ENCODE measurements at places on chromosomes 4 and X.

DNA sequence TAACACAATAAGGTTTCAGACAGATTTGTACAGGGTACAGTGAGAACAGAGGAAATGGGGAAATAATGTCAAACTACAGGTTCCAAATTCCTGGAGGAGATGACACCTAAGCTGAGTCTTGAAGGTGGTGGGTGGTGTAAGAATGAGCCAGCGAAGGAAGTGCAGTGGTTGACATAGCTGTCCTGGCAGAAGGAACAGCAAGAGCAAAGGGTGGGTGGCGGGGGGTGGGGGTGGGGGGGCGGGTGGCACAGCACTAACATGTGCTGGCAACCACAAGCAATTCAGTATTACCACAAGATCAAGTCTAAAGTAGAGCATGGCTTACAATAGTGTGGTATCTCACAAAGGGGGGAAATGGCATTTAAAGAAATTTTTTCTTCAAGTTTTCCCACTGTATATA lies 13.1 kb upstream of the G3BP2 start:
- DNase-seq: no peak

- DNase-seq: no peak
Measured at GRCh38 chrX:24494647-24495075, 29.6 kb downstream of the PDK3 start.

GRCh38 chrX:43018031-43018430 lies 240.1 kb upstream of the PPP1R2C start:
- no peak for DNase-seq

DNA sequence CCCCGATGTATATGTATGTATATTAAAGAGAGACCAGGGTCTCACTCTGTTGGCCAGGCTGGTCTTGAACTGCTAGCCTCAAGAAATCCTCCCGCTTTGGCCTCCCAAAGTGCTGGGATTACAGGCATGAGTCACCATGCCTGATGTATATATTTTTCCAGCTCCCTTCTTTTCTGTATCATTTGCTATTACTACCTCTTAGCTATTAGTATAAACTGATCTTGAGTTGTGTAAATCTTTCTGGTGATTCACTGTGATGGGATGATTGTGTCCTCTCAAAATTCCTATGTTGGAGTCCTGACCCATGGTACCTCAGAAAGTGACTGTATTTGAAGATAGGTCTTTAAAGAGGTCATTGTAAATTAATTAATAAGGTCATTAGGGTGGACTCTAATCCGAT lies 53.1 kb downstream of the HPRT1 start:
- DNase-seq: no peak

GRCh38 chr4:123984886-123985285 lies 588.3 kb downstream of the SPRY1 start:
- DNase-seq: no peak

GRCh38 chr4:1980561-1981041 lies 28.2 kb downstream of the NELFA start:
- no peak for DNase-seq

- DNase-seq: no peak
Measured at GRCh38 chrX:139538907-139539790, 8.6 kb downstream of the F9 start.

DNA sequence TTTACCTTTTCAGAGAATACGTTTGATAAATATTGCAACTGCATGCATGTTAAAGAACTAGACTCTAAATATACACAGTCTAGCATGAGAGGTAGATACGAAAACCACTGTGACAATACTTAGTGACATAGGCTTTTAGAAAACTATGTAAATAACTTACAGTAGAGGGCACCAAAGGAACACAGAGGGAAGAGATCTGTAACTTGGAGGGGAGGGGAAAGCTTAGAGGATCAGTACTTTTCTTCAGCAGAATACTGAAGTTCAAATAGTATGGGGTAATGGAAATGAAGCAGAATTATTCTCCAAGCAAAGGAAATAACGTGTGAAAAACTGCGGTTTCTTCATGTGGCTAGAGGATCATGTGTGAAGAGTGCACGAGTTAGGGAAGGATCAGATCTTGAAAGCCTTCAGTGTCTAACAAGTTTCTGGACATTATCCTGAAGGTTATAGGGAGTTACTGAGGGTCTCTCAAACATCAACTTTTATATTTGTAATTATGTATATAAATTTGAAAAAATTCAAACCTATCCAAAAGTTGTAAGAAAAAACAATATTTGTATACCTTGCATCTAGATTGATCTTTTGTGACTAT lies 264.3 kb downstream of the NPFFR2 start:
- peak; percentile 71 for DNase-seq

GRCh38 chr4:176708771-176709311 lies 83.9 kb downstream of the VEGFC start:
- DNase-seq: no peak

- no peak for DNase-seq
Measured at GRCh38 chr4:15109600-15109999, 107.3 kb downstream of the CPEB2 start.

DNA sequence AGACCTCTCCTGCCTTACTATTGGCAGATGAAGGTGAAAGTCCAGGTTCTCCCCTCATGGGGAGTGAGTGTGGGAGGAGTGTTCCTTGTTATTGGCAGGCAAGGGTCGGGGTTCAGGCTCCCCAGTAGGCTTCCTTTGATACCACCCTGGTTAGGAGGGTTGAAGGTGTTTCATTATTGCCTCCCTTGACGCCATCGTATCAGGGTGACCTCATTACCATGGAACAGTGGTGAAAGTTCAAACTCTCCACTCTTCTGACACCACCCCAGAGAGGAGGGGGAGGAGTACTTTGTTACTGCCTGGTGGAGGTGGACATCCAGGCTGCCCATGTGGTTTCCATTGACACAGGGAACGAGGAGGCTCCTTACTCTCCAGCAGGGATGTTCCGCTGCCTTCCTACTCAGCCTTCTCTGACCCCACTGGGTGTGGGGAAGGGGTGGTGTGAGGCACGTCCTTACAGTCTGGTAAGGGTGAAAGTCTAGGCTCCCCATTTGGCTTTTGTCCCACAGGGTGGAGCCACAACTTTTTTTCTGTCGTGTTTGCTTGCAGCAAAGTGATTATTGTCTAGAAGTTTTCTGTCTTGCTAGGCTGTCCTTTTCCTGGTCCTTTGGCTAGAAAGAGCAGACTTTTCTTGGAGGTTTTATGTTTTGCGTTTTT lies 37.2 kb upstream of the USP9X start:
- DNase-seq: no peak

DNA sequence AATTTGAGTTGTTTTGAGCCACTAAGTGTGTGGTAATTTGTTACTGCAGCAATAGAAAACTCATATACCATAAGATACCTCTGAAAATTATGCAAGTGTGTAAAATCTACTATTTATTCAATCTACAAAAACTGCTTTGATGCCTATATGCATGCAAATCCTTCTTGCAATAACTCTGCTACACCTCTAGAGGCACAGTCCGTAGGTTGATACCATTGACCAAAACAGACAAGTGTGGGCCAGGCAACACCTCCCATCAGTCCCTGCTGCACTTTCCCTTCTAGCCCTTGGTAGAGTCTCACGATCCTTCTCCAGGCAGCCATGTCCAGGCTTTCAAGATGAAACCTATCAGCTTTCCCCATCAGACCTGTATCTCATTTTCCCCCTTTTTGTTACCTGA lies 48.8 kb upstream of the FAM9A start:
- DNase-seq: no peak

DNA sequence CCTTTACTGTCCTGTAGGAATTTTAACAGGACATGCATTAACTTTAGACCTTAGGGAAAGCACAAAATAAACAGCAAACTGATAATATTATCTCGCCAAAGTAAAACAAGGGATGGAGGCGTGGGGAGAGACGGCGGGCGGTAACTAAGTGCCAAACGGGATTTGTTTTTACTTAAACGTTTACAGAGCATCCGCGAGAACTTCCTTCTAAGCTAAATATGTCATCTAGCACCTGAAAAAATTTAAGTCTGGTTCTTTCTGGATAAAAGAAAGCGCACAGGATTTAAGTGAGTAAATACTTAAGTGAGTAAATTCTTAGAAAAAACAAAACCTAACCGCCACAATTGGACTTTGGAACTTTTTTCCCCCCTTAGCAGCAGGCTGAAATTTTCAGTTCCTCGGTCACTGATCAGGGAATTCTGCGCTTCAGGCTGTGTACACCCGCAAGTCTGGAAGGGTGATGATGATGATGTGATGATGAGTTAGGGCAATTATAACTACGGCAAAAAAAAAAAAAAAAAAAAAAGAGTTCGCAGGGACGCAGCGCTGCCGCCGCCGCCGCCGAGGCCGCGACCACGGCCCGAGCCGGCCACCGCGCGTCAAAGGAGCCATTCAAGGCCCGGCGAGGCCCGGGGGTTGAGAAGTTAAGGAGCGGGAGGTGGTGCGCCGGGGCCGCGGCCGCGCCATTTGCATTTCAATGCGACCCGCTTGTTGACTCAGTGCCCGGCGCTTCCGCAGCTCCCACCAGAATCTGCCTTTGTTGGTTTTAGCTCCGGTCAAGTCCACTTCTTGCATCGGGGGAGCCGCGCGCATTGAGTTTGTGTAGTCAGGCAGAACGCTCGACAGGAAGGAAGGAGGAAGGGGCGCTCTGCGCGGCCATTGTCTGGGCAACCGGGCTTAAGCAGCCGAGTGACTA lies 108.8 kb downstream of the SPRY1 start:
- peak; percentile 54 for DNase-seq

- DNase-seq: no peak
Measured at GRCh38 chr4:135274416-135274815, 1072.8 kb upstream of the PABPC4L start.

DNA sequence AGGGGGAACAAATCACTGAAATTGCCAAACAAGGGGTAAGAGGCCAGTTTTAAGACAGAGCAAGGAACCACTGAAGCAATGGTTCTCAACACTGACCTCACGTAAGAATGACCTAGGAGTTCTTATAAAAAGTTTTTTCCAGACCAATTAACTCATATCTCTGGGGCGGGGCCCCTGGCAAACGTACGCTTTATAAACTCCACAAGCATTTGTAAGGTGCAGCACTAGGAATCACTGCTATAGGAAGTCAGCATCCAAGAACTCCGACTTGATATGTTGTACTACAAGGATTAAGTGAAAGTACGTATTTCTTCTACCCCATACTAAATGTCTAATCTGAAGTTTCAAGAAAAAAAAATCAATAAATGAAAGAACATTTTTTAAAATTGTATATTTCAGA lies 269.9 kb downstream of the RCHY1 start:
- DNase-seq: no peak

GRCh38 chrX:123093792-123094191 lies 90.3 kb upstream of the GRIA3 start:
- no peak for DNase-seq

GRCh38 chr4:53706422-53707032 lies 115.2 kb upstream of the LNX1 start:
- peak; percentile 78 for DNase-seq

GRCh38 chr4:16075061-16075460 lies 8.8 kb downstream of the PROM1 start:
- no peak for DNase-seq

DNA sequence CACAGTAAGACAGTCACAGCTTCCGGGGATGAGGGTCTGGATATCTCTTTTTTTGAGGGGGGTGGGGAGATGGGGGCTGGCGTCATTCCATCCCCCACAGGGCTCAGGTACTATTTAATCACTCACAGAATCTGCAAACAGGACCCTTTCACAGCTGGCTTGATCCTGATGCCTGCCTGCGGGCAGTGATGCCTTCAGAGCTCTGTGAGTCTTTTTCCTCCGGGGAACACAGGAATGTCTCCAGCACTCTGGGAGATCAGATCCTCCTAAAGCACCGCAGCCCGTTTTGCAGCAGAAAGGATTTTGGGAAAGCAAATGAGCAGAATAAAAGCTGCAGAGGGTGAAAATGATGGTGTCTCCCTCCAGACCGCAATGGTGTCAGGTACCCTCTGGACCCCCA lies 13.2 kb upstream of the SHOX start:
- DNase-seq: no peak

GRCh38 chr4:89469930-89470375 lies 162.4 kb upstream of the GPRIN3 start:
- peak; percentile 43 for DNase-seq

DNA sequence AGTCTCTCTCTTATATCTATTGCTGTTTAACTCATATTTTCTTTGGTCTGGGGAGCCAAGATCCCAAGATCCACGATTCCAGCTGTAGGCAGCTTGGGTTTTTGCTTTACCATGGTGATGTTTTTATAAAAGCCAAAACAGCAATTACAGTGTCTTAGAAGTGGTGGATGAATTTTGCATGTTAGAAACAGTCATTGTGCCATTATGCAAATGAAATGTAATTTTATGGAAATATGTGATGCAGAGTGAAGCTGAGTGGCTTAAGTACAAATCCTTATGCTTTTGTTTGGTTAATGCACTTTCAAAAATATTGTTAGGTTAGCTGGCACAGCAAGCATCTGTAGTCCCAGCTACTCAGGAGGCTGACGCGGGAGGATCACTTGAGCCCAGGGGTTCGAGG lies 32.8 kb upstream of the PTTG2 start:
- no peak for DNase-seq

- DNase-seq: no peak
Measured at GRCh38 chr4:82394896-82395295, 21.1 kb upstream of the HNRNPD start.

DNA sequence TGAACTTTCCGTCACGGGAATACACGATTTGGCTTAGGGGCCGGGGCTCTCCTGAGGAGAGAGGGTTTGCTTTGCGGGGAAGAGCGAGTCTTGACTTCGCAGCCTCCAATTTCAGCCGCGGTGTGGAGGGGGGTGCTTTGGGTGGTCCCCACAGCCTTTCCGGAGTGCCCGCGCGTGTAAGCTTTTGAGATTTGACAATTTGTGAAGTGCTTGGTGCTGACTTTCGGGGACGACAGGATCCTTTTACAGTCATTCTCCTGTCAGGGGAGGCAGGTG lies 355 bp downstream of the SCML1 start:
- no peak for DNase-seq
